Heart left ventricle (tissue), 16 donors: ENCODE measurements at places on chromosomes 4 and X. TPM values are rescaled to one million over a fixed set of nuclear protein-coding genes. Genes with fewer than 3 reads are reported as not detected.

The DGAT2L6 gene
- not detected for total RNA-seq

The AMBN gene
- not detected for total RNA-seq

The GPC3 gene
- 3.2 TPM for total RNA-seq

The CABS1 gene
- not detected for total RNA-seq

The GABRE gene
- 18.2 TPM for total RNA-seq

The ZXDA gene
- 4.2 TPM for total RNA-seq

The FATE1 gene
- total RNA-seq: not detected

The CT45A1 gene
- total RNA-seq: not detected

The DAPP1 gene
- total RNA-seq: 7.5 TPM

The PCDH7 gene
- 51.4 TPM for total RNA-seq

The DRD5 gene
- not detected for total RNA-seq

The EPGN gene
- total RNA-seq: not detected

The TMEM31 gene
- not detected for total RNA-seq

The NAA11 gene
- total RNA-seq: not detected

The UGT2B15 gene
- total RNA-seq: not detected

The S100G gene
- not detected for total RNA-seq

The SMR3B gene
- not detected for total RNA-seq

The MTNR1A gene
- total RNA-seq: not detected

The NEK1 gene
- 17.2 TPM for total RNA-seq

The JCHAIN gene
- total RNA-seq: not detected

The WDR45 gene
- 49.2 TPM for total RNA-seq

The GPC4 gene
- 7.2 TPM for total RNA-seq

The SLC49A3 gene
- total RNA-seq: 8.9 TPM

The CXorf66 gene
- not detected for total RNA-seq

The KLF8 gene
- total RNA-seq: 2.2 TPM

The SPANXN4 gene
- not detected for total RNA-seq

The DUSP9 gene
- total RNA-seq: not detected

The SGMS2 gene
- 117 TPM for total RNA-seq

The IL9R gene
- 0.16 TPM for total RNA-seq

The BBS7 gene
- 4.7 TPM for total RNA-seq

The TNIP3 gene
- total RNA-seq: not detected

The FAM241A gene
- total RNA-seq: 7.9 TPM

The EXOC1L gene
- not detected for total RNA-seq

The TEX13C gene
- total RNA-seq: not detected

The SLC25A31 gene
- total RNA-seq: not detected

The DMRTC1B gene
- 0.57 TPM for total RNA-seq

The FAAH2 gene
- 0.23 TPM for total RNA-seq

The RIPPLY1 gene
- total RNA-seq: not detected

The SLIT2 gene
- total RNA-seq: 4.5 TPM

The PLP1 gene
- 3.8 TPM for total RNA-seq

The ZDHHC15 gene
- total RNA-seq: 2.9 TPM

The GIMD1 gene
- not detected for total RNA-seq

The AKAP4 gene
- total RNA-seq: not detected

The CD40LG gene
- not detected for total RNA-seq

The FREM3 gene
- not detected for total RNA-seq

The TFDP3 gene
- total RNA-seq: not detected

The ADRA2C gene
- 5.6 TPM for total RNA-seq

The GLUD2 gene
- 0.71 TPM for total RNA-seq

The STS gene
- 8.6 TPM for total RNA-seq

The NPNT gene
- total RNA-seq: 14.0 TPM

The PDLIM3 gene
- 353 TPM for total RNA-seq

The CNGA1 gene
- total RNA-seq: 1.9 TPM

The PLCXD1 gene
- 3.0 TPM for total RNA-seq

The SMPX gene
- 694 TPM for total RNA-seq

The KLHL34 gene
- total RNA-seq: 8.9 TPM

The ARHGAP6 gene
- total RNA-seq: 2.7 TPM

The WNK3 gene
- 0.67 TPM for total RNA-seq

The ENPEP gene
- 9.3 TPM for total RNA-seq

The NSD2 gene
- 39.0 TPM for total RNA-seq

The EDA2R gene
- total RNA-seq: 1.8 TPM
